ENCODE measurements at places on chromosomes 12 and 14.
A peak's percentile ranks its signal among the peaks of the same experiment; 100 is the strongest.

DNA sequence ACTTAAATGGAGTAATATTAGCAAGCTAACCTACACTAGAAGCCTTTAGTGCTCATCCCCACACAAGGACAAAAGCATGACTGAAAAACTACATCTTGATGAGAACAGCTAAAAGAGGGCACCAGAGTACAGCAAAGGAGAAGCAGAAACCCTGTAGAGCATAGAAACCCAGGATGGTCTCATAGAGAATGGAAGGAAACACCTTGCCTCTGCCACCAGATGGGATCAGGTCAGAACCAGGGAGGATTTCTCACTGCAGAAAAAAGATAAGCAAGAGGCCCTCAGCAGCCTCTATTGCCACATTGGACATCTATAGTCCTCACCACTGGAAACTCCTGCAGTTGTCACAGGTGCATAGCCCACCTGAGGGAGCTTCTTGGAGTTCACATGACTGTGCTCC is 13.6 kb upstream of the ZNF705A start:
- DNase-seq = no peak

DNA sequence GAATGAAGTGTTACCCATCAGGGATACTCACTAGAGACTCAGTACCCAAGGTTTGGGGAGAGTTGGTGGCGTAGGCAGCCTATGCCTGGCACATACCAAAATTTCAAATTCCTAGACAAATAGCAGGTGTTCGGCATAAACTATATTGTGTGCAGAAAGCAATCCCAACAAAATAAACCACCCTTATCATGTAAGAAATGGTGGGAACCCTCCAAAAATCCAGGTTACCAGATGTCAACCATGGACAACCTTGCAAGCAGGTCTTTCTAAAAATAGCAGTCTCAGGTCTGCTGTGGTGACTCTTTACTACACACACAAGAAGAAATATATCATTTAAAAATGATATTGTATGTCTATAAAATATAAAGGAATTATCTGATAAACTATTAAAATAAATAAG is 17.7 kb upstream of the PTGER2 start:
- no peak for DNase-seq

- no peak for DNase-seq
These were observed 137.5 kb downstream of the CNTN1 start for GRCh38 chr12:40829738-40830144.

GRCh38 chr12:105912882-105913678 is 225.7 kb downstream of the NUAK1 start:
- no peak for DNase-seq

- DNase-seq = peak; percentile 90
These were observed 128.6 kb downstream of the MED13L start for GRCh38 chr12:116148844-116149243.

DNA sequence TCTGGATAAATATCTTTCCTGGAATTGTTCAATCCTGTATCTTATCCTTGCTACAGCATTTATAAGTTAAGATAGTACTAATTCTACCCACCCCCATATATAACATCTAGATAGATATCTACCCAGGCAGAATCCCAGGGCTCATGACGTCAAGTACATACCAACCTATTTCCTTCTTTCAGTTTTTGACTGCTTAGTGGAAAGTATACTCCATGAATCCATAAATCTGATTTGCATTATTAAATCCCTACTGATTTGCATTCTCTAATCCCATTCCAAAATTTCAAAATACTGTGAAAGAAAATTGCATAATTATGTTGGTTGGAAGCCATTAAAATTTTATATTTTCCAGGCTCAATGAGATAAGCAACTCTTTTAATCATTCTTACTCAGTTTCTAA is 111.7 kb downstream of the KITLG start:
- DNase-seq = no peak

DNA sequence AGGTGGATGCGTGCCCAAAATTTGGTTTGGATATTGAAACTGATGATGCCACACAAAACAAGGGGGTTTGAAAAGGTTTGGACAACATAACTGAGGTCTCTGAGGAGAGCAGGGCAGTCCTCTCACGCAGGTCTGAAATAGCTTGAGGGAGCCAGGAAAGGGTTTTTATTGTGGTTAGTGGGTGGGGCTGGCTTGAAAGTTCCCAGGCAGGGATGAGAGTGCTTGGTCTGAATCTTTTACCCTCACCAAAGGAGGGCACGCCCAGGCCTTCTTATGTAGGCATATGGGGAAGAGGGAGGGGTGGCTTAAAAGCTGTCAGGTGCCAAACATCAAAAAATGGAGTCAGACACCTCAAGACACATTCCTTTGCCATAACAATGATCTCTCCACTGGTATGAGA is 493.1 kb upstream of the CCDC196 start:
- DNase-seq = no peak

GRCh38 chr14:105046891-105047282 is 18.3 kb downstream of the GPR132 start:
- no peak for DNase-seq

- DNase-seq = no peak
These were observed 15.2 kb upstream of the WNT5B start for GRCh38 chr12:1613860-1614259.
